ENCODE measurements at places on chromosomes 3 and 15.

DNA sequence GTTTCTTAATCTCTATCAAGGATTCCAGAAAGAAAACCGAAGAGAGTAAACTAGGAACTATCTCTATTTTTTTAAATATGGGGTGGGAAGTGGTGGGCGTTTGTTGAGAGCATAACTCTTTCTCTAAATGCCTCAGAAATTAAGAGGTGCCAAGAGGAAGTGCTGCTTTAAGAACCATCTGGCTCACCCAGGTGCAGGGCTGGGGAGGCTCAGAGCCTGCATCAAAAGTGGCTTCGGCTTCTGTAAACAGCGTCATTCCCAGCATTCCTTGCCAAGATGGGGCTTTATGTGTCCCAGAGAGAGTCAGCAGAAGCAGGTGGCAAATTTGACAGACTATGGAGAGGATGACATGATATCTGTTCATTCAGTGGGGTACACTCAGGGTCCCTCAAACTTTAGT is 123.3 kb upstream of the BFSP2 start:
- peak; percentile 40 for DNase-seq

DNA sequence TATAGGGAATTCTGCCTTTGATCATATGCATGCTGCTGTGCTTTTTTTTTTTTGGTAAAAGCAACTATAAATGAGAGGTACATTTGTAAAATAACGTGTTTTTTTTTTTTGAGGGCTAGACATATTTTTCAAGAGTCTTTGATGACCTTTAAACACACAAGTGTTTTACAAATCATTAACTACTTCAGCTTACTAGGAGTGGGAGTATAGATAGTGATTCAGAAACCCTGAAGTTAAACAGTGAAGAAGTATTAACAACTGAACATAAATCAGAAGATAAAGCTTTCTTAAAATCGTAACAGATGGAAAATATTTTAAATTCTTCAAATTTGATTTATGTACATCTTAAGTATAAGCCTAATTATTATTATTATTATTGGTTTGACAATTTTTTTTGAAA is 2.9 kb upstream of the GMNC start:
- DNase-seq = no peak

DNA sequence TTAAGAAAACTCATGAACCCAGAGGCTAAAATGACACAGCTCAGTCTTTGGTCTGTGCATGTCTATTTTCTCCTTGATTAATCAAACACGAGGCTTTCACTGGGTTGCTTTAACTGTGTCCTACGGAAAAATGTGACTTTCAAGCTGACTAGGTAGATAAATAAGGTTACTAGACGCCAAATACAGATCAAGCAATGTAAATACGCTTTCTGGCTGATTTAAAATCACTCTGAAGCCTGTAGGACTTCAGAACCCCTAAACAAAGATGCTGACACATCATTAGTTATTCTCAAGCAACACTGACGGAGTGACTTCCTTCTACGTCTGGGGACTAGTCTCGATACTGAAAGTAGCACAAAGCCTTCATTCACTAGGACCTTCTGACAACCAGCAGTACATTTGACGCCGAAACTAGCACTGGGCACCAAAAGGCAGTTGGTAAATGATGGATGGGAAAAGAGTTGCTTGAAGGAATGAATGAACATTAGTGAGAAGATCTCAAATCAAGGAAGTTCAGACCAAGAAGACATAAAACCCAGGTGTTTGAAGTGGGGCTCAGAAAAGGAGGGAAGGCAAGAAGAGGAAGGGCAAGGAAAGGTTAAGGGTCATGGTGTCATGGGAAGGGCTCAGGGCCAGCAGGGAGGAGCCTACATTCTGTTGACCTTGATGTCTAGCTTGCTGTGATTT is 67.1 kb upstream of the CDV3 start:
- DNase-seq = no peak

GRCh38 chr15:41734079-41734478 is 40.2 kb upstream of the MAPKBP1 start:
- DNase-seq = no peak

- DNase-seq = no peak
These were observed 4.5 kb downstream of the ESYT3 start for GRCh38 chr3:138438896-138439295.

DNA sequence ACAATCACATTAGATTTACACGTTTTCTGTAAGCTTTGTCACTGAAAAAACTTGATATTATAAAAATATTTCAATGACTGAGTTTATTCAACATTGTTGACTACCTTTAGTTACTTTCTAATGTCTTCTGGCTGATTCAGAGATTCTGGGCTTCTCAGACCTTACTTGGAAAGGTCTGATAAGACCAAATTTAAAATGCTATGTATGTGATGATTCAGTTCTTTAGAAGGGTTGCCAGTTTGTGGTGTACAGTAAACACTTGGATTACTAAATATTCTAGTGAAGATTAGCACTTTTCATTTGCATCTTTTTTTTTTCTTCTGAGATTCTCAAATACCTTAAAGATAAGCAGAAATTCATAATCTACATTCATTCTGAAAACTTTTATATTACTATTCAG is 49.8 kb downstream of the SGO1 start:
- no peak for DNase-seq

- no peak for DNase-seq
These were observed 820 bp upstream of the HMCES start for GRCh38 chr3:129277829-129278271.

DNA sequence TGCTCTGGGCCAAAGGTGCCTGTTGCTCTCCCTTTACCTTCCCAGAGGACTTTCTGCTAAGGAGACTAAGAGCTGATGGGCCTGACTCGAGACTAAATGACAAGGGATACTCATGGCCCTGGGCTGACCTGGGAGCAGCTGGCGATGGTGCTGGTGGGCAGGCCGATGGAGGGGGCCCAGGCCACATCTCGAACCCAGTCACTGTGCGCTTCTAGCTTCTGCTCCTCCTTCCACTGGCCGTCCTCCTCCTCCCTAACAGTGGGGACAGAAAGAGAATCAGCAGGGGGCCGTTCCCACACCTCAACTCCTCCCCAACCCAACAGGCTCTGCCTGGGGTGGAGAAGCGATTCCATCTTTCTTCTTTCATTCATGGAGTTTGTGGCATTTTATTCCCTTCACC is 12.2 kb upstream of the GHRL start:
- no peak for DNase-seq

- peak; percentile 36 for DNase-seq
These were observed 84.5 kb upstream of the STT3B start for GRCh38 chr3:31448035-31448881.

DNA sequence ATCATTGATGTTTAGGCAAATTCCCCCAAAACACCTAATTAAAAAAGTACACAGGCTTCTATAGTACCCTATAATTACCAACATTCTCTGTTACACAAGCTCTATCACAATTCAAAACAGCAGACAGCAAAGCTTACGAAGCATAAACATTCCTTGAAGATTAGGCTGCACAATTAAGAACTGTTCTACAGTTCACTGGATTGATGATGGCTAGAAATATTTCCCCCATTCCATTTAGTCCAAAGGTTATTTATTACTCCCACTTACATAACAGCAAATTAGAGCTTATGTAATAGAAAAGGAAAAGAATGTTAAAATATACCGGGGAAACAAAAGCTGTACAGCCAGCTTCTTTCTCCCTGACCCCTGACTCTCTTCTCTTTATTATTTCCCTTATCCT is 49.3 kb downstream of the UACA start:
- no peak for DNase-seq

DNA sequence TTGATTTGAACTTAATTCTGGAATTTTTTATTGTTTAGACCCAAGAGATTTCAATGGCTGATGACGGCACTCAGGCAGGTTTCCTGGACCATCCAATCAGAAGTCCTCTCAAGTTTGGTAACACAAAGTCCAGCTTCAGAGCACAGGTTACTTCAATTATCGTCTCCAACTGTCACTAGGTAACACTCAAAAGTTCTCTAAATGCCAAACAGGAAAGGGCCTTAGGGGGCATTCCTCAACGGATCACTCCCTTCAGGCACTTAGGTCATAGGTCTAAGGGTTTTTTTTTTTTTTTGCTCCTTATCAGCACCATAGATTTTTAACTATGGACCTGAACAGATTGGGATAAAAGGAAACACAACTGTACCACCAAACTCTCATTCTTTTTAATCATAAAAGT is 85.8 kb downstream of the MEIS2 start:
- DNase-seq = no peak

GRCh38 chr15:50192926-50193620 is 11.1 kb downstream of the SLC27A2 start:
- DNase-seq = no peak

DNA sequence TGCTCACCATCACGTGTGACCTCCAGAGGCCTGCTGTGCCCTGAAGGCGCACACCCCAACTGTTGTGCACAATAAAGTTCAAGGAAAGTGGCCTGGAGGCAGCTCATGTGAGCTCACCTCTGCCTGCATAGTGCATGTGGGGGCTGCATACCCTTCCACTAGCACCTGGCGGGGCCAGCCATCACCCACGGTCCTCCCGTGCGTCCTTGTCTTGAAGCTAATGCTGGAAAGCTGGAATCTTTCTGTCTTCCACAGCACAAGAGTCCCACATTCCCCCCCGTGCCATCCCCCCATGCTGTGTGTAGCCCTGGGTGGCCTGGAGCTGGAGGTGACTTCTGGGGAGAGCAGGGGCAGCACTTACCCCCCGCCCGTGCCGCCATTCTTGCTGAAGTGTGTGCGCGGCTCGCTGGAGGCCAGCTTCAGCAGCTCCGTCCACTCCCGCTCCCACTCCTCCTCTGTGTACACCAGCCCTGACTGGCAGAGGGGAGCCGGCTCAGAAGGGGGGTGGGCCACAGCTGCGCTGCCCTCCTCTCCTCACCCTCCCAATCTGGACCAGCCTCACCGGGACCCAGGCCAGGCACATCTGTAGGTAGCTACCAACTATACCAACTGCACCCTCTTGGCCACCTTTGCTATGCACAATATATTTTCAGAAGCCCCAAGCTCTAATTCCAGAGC is 199.5 kb downstream of the KLF13 start:
- DNase-seq = no peak

DNA sequence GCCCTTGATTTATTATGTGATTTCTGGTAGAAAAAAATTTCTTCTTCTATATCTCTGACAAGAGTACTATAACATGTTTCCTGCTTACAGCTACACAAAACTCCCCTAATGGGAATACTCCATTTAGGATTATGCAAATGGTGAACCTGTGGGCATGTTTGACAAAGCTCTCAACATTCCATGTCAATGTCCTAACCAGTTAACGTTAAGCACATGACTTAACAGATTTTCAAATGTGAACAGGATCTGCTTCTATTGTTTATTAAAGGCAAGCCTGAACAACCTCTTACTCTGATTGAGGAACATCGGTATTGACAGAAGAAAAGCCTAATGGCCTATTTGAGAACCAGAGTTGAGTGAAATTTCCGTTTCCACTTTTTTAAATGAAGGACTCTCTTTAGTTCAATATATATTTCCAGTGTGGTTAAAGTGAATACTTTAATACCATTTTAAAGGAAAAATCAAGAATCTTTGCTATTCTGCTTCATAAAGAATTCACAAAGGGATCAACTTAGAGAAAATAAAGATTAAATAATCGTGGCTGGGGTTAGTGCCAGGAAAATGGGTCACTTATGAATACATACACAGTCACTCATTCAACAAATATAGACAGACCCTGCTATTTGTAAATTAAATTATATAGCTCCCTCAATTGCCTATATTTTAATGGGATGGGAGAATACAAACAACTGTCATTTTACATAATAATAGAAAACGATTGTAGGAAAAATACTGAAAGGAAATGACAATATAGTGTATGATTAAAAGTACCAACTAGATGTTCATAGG is 300.3 kb upstream of the CBLB start:
- DNase-seq = no peak

DNA sequence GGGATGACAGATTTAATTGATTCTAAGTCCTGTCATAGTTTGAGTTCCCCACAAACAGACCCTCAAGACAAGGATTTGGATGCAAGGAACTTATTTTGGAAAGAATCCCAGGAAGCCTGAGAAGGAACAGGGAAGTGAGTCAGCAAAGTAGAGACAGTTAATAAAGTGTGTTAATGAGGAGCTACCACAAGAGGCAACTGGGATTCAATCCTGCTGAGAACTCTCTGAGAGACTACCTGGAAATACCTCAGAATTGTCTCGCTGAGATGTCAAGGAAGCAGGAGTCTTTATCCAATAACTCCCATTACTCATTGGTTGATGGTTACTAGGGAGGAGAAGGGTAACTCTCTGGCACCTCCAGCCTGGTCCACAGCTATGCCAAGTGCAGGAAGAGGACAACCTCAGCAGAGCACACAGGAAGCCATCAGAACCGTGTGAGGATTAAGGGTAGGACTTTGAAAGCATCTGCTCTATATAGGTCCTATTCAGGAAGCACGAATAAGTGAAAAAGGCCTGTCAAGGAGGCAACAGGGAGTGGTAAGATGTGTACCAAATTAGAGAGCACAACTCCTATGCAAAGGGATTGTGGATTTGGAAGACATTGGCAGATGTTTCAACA is 311.1 kb upstream of the KCNH8 start:
- DNase-seq = no peak
